ENCODE measurements at places on chromosomes 6 and 20.

- DNase-seq = no peak
Measured at GRCh38 chr20:7596541-7596940, 343.7 kb downstream of the HAO1 start.

DNA sequence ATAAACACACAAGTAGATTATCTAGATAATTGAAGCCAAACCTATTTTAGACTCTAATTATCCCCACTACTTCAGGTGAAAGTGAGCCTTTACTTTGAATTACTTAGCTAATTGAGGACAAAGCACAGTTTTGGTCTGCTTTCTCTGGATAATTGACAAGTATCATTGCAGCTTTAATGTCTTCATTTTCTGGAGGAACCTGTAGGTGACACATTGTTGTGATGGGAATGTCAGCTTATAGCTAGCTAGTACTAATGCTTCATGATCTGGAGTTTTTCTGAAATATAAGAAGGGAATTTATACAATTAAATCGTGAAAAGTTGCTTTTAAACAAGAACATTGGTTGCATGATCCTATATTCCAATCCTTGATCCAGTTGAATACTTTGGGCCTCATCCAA is 319.3 kb upstream of the CITED2 start:
- DNase-seq = no peak

DNA sequence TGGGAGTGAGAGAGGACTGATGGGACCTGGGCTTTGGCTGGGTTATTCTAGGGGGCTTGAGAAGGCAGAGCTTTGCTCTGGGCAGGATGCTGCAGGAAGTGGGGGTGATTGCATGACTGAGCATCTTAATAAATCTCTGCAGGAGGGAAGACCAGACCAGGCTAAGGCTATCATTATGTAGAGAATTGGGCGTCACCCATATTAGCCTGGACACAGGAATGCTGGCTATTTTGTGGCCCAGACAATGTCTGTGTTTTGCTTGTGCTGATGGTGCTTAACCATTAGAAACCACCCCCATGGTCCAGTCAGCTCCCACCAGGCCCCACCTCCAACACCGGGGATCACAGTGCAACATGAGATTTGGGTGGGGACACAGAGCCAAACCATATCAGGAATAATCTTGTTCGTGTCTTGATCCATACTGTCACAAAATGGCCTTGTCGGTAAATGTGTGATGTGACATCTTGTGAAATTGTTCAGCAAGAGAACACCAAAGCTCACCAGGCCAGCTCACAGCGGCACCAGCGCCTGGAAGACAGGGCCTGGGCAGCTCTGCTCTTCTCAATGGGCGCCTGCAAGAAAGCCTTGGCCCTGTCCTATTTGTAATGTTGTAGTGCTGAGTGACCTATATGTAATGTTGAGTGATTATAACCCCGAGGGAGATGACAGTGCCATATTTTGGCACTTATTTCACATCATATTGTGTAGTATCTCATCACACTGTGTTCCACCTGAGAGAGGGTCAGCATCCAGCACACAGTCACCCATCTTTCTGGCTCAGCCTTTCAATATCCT is 211.8 kb downstream of the QKI start:
- no peak for DNase-seq

GRCh38 chr6:6319952-6320811 is at the start of gene F13A1:
Gene F13A1 (minus strand): TSS chr6:6320662. CDS start chr6:6318664, 1,998 bp downstream.
- DNase-seq = no peak

GRCh38 chr20:33404281-33404680 is 3.0 kb upstream of the CDK5RAP1 start:
- DNase-seq = no peak

GRCh38 chr6:34970957-34971356 is 81.9 kb downstream of the ANKS1A start:
- DNase-seq = no peak

GRCh38 chr6:160207618-160208017 is 51.0 kb downstream of the SLC22A2 start:
- no peak for DNase-seq

DNA sequence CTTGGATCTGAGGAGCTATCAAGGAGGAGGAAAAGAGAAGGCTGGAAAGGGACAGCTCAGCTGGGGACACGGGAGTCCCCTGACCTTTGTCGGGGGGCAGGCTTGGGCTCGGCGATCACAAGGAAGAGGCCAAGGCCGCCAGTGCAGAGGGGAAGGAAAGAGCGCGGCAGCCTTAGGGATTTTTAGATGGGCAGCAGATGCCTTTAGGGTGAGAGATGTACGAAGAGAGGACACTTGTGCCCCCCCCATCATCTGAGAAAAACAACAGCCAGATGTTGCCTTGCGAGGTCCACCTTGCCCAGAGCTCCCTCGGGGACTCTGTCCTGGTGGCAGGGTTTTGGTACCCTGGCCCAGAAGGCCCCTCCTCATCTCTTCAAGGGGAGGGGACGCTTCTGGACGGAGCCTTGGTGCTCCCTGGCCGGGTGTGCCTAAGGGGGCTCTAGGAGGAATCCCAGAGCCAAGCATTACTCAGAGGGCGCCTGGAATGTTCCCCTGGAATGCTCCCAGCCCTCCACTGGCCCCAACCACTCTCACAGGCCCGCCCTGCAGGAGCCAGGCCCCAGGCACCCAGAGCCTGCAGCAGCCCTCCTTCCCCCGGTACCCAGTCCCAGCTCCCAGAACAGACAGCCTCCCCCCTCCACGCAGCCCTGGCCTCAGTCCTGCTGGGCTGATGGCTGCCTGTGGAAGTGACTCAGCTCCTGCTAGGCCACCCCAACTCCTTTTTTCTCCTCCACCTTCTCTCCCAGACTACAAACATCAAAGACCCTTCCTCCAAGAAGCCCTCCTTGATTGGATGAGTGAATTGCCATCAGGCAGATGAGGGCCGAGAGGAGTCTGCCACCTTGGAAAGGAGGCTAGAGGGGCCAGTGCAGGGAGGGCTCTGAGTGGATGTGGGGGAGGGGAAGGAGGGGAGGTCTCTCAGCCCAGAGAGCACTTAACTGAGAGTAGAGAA is 1.8 kb downstream of the ADAM33 start:
- DNase-seq = no peak

GRCh38 chr6:158475344-158476302 is 84.3 kb upstream of the TMEM181 start:
- no peak for DNase-seq

DNA sequence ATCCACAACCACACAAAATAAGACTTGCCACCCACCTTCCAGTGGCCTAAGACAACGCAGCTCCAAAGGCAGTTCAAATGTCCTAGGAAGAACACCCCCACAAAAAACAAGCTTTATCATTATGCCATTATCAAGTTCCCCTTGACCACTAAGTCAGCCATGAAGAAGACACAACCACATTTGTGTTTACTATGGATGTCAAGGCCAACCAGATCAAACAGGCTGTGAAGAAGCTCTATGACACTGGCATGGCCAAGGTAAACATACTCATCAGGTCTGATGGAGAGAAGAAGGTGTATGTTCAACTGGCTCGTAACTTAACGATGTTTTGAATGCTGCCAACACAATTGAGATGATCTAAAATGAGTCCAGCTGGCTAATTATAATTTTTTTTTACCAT is 26.1 kb downstream of the SEC63 start:
- DNase-seq = no peak

DNA sequence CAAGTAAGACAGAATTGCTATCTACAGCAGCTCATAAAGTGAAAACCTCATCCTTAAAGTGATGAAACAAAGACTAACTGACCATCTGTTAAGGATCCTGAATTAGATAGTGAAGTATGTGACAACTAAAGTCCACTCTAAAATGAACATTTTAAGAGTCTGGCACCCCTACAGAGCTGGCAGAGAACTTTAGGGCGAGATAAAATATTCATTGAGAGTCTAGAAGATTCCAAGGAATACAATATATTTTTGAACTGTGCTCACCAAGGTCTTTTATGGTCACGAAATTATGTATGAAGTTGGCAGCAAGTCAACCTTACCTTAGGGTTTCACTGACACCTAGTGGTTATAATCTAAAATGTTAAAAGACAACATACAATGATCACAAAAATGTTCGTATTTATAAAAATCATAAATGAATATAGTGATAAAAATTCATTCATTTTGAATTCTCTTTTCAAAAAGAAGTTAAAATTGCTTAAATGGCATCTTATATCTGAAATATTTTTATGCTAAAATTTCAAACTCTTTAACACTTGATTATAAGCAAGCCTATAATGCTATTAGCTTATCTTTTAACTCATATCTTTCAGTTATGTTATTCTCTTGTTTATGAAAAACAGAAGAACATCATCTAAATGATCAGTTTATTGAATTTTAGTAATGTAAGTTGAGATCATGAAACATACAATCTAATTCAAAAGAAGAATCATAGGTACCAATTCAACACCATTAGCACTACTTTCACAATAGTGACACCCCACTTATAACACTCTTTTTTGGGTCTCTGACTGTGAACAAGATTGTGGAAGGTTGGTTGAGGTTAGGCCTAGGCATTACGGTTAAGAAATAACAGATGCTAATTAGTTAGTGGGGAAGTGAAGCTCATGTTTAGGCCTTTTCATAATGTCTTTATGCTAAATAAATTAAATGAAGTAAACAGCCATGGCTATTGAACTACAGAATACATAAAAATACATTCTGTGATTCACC is 27.5 kb downstream of the RSPH3 start:
- DNase-seq = no peak

DNA sequence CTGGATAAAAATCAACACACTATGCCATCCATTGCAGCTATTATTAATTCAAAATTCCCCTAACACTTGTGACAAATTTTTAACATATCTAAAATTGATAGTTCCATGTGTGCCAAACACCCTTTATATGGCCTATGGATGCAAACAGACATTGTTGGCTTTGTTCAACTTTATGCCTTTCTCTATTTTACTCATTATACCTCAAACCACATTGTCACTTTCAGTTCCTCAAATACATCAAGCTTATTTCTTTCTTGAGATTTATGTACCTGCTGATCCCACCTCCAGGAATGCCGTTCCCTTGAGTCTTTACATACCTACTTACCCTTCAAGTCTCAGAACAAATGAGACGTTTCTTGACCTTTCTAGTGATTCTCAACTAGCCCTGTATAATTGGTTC is 193.5 kb upstream of the PLN start:
- no peak for DNase-seq

- DNase-seq = no peak
Measured at GRCh38 chr20:13041574-13042457, 33.0 kb downstream of the SPTLC3 start.

- DNase-seq = no peak
Measured at GRCh38 chr6:24026050-24026449, 100.0 kb upstream of the NRSN1 start.

DNA sequence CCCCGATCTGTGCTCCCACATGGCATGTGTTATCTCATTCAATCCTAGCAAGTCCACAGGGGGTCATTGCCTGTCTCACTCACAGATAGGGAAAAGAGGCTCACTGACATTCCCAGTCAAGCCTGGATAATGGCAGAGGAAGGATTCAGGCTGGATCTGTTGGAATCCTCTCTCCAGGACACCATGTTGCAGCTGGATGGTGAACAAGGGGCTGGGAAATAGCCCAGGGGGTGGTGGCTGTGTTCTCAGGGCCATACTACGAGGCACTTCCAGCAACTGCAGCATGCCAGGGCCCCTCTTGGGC is 5.0 kb upstream of the SPDEF start:
- no peak for DNase-seq

DNA sequence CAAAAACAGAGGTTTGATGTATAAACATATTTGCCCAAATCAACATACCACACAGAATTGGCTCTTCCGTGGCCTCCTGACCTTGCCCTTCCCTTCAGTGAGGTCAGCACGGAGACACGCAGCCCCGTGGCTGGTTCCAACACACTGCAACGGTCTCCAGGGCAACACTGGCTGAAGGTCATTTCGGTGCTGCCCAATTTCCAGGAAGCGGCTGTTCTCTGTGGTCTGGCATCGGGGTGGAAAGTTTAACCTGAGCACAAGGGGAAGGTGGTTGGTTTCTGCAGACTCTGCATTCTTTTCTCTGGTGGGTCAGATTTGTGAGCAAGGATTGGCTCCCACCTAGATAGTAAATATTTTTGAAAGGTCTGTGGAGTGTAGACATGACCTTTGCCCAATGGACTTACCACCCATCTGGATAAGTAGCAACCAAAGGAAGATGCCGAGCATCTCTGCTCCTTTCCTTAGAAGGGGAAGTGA is 177.6 kb upstream of the PHACTR1 start:
- no peak for DNase-seq

DNA sequence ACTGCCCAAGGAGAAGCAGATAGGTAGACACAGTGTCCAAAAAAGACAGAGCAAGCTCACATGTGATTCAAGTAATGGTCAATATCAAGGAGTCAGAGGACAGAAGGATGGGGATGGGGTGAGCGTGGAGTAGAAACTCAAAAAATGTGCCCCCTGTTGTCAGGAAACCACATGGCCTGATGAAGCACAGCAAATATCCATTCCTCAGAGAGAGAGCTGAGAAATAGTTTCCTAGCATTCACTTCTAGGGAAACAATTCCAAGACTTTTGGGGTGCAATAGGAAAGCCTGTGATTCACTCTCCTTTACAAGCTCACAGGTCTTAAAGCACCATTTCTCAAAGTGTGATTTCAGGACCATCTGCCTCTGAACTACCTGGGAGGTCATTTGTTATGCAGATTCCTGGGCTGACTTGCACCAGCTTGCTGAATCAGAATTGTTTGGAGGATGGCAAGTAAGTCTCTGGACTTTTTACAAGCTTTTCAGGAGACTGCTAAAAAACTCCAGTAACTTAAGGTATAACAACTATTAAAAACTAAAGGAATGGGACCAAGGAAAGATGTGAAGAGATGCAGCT is 432.8 kb downstream of the HDGFL1 start:
- no peak for DNase-seq

GRCh38 chr6:116335612-116336215 is 35.0 kb upstream of the DSE start:
- DNase-seq = no peak

GRCh38 chr6:115945812-115946211 is 114.9 kb downstream of the FRK start:
- no peak for DNase-seq

- DNase-seq = no peak
Measured at GRCh38 chr6:91288741-91289140, 701.9 kb upstream of the MAP3K7 start.

DNA sequence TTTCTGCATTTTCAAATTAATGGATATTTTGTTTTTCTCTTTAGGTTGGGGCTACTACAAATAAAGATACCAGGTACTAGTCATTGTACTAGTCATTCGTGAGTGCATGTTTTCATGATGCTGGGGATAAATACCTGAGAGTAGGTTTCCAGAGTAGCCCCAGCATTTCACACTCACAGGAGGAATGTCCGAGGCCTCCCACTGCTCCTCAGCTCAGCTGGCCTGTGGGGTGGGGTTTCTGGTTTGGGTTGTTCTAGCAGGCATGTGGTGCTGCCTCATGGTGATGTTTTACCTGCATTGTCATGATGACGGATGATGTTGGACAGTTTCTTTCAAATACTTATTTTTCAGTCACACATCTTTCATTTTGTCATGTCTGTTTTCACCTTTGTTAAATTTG is 144.5 kb downstream of the SMOC2 start:
- DNase-seq = no peak

Data from activated gamma-delta T cell (primary cell).